Stimulated activated CD4-positive, alpha-beta T cell treated with anti-CD3 and anti-CD28 coated beads, Interleukin-1b, Interleukin-23, amount 100 ng/mL, for 1 hour (primary cell): ENCODE measurements at places on chromosomes 7 and 10.

DNA sequence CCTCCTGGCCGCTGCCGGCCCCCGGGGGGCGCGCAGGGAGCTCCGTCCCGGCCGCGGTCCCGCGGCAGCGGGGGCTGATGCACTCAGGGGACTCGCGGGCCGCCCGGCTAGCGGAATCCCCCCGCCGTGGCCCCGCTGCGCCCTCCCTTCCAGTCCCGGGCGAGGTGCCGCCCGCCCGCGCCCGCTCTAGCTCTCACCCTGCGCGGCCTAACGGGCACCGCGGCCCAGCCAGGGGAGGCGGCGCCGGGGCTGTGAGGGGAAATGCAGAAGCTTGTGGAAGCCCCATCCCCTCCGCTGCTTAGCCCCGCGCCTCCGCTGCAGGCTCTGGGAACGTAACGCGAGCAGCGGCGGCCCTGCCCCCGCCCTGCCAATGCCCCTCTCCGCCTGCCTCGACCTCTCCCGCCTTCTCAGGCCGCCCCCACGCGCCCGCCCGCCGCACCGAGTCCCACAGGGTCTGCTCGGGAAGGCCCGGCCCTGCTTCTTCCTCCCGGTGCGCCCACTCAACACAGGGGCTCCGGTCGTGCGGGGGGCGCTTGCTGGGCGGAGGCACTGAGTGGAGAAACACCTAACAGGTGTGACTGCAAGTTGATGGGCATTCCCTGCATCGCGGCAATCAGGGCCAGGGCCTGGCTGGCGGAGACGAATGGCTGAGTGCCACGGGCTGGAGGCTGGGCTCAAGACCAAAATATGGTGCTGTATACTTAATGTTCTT, 384 bp upstream of the TMEM229A start:
- DNase-seq: no peak

- no peak for DNase-seq
Measured at GRCh38 chr7:157818701-157819454, 482.1 kb downstream of the DNAJB6 start.

DNA sequence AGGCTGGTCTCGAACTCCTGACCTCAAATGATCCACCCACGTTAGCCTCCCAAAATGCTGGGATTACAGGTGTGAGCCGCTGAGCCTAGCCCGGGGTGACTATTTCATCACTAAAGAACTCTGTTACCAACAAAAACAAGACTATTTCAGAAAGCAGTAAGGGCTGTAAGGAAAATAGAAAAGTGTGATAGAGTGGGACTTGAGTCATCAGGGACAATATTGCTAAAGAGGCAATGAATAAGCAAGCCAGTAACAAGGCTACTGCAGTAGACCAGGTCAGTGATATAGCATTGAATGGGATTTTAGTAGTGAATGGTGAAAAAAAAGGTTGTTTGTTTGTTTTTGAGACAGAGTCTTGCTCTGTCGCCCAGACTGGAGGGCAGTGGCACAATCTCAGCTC, 51.7 kb downstream of the SVOPL start:
- DNase-seq: no peak

GRCh38 chr7:35498416-35498815, 196.5 kb downstream of the HERPUD2 start:
- no peak for DNase-seq

- DNase-seq: no peak
Measured at GRCh38 chr7:28900311-28900710, 57.8 kb downstream of the TRIL start.

DNA sequence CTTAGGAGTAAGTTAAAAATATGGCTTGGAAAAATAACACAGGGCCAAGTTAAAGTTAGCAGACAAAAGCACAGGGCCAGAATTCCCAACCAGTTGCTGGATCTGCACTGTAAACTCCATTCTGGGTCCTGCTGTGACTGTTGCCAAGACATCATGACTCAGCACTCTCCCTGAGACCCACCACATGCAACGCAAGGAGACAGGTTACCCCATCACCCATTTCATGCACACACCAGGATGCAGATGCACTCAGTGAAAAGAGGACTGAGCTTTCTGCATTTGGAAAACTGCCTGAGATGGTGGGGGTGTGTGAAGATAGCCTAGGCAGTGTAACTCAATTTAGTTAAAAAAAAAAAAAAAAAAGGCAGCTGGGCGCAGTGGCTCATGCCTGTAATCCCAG, 97.6 kb upstream of the ZNF438 start:
- no peak for DNase-seq

DNA sequence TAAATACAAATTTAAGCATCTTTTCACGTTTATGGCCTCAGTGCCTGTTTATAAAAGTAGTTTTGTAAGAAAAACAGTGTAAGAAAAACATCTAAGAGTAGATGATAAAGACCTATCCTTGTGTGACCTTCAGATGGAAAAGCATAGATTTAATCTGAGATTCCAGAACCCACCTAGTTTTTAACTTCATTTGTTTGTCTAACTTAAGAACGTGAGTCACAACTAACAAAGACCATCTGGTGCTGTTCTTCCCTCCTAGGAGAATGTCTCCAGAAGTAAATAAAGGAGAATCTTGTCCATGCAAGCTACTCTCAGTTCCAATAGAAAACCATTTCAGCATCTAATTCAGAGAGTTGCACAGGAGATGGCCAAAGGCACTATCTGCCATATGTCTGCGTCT, 265.4 kb upstream of the C7orf33 start:
- no peak for DNase-seq

GRCh38 chr7:108384716-108385483, 71.3 kb downstream of the NRCAM start:
- no peak for DNase-seq

DNA sequence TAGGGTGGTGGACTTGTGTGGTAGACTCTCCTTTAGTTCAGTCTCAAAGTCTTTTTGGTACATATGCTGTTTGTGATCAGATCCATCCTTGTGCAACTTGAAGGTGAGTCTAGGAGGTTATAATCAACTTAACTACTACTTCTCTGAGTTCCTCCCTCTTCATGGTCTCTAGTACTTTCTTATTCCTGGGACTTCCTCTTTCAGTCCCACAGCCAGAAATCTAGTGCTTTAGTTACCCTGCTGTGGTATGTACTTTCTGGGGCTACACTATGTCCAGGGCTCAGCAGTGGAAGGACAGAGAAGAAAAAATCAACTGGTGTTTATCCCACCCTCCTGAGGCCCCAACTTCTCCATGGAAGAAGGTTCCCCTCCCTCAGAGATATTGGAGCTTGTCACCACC, 19.4 kb upstream of the ATAD1 start:
- DNase-seq: no peak

DNA sequence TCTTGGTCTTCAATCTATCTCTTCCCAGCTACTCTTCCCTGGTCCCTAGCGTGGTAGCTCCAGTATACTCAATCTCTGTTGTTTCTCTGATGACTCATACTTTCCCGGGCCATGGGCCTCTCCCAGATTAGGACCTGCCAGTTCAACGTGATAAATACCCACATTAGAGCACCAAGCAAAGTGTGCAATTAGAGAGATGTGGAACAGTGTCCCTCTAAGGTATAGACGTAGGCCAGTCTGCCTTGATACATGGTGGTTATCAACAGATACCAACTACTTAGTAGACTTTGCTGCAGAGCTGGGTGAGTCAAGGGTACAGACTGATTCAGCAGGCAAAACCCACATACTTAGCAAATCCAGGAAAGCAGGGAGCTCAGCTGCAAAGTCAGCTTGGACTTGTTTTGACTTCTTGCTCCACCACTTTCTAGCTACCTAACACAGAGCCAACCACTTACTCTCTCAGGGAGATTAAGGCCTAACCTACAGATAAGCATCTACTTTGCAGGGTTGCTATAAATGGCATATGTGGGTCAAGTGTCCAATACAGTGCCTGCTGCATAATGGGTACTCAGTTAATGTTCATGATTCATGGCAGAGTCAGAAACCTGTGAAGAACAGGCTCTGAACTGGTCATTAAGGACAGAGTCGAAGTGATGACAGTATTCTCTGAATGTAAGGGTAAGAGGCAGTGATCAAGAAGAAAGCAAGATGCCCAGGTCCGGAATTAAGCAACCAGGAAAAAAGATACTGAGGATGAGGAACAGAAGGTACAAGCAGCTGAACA, 176.1 kb downstream of the CHN2 start:
- DNase-seq: no peak

GRCh38 chr7:151135525-151135845, 32.0 kb downstream of the GBX1 start:
- DNase-seq: no peak

GRCh38 chr7:137453356-137453755, 109.8 kb upstream of the PTN start:
- DNase-seq: no peak

GRCh38 chr10:6964543-6964942, 384.5 kb upstream of the PRKCQ start:
- no peak for DNase-seq

- DNase-seq: no peak
Measured at GRCh38 chr7:144671429-144671828, 164.4 kb downstream of the TPK1 start.

GRCh38 chr7:142447762-142448161, 189.9 kb upstream of the PRSS58 start:
- DNase-seq: no peak

- no peak for DNase-seq
Measured at GRCh38 chr7:31466036-31466435, 47.9 kb upstream of the ITPRID1 start.
